ENCODE measurements at places on chromosomes 11 and 22.

GRCh38 chr11:120224361-120224760, 13.5 kb downstream of the OAF start:
- no peak for DNase-seq

- DNase-seq, result no peak
These were observed 17.3 kb downstream of the TRMU start for GRCh38 chr22:46352691-46353386.

- no peak for DNase-seq
These were observed 33.3 kb downstream of the DAGLA start for GRCh38 chr11:61713464-61713863.

- DNase-seq, result no peak
These were observed 23.1 kb upstream of the ANO5 start for GRCh38 chr11:22169833-22170232.

DNA sequence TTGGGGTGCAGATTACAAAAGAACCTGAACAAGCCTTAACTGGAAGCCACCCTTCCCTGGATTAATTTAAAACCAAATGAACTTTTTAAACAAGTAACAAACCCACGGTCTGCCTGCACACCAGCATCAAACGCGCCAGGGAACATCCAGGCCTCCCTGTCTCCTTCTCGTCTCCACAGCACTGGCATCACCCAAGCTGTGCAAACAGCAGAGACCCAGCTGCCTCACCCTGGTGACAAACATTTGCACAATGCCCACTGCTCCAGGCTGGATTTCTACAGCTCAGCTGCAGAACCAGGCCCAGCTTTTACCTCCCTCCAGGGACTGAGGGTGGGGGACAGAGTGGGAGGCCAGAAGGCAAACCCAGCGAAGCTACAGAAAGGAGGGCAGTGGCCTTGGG, 7.0 kb downstream of the RPL3 start:
- no peak for DNase-seq

DNA sequence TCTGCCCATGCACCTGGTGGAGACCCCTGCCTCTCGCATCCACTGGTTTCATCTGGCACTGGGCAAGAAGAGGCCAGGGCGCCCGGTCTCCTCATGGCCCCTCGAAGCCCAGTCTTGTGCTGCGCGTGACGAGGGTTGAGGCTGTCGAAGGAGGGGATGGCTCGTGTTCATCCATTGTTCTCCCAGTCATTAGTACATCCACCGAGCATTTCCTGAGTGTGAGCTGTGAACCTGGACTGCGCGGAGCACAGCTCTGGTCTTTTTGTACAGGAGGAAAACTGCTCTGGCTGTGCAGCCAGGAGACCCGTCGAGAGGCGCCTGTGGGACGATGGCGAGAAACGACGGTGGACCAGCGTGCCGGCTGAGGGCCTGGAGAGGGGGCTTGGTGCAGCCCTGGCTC, 6.8 kb downstream of the CACNA1I start:
- no peak for DNase-seq

Measured in activated CD8-positive, alpha-beta memory T cell treated with anti-CD3 and anti-CD28 coated beads for 4 hours (primary cell).